BJ (cell line): ENCODE measurements at places on chromosomes 1 and 21. TPM values are rescaled to one million over a fixed set of nuclear protein-coding genes. Genes with fewer than 3 reads are reported as not detected.

The RAB3B gene
- 27.4 and 44.0 TPM in 2 replicates for polyA plus RNA-seq

The GNAT2 gene
- polyA plus RNA-seq, result 0.09 and 0.15 TPM in 2 replicates

The PPP2R5A gene
- polyA plus RNA-seq, result 10.2 and 18.3 TPM in 2 replicates

The SLC45A1 gene
- polyA plus RNA-seq, result 0.44 and 1.4 TPM in 2 replicates

The PLPPR5 gene
- polyA plus RNA-seq, result not detected in 2 replicates

The ACTA1 gene
- polyA plus RNA-seq, result 0.10 and 0.11 TPM in 2 replicates

The PRKAA2 gene
- polyA plus RNA-seq, result 0.70 and 1.6 TPM in 2 replicates

The IKBKE gene
- polyA plus RNA-seq, result 13.0 and 23.0 TPM in 2 replicates

The HCRTR1 gene
- not detected in 2 replicates for polyA plus RNA-seq

The GNG4 gene
- polyA plus RNA-seq, result 0.09 and 0.12 TPM in 2 replicates
